RKO (cell line): ENCODE measurements at places on chromosomes 4 and X.
A peak's percentile ranks its signal among the peaks of the same experiment; 100 is the strongest.

DNA sequence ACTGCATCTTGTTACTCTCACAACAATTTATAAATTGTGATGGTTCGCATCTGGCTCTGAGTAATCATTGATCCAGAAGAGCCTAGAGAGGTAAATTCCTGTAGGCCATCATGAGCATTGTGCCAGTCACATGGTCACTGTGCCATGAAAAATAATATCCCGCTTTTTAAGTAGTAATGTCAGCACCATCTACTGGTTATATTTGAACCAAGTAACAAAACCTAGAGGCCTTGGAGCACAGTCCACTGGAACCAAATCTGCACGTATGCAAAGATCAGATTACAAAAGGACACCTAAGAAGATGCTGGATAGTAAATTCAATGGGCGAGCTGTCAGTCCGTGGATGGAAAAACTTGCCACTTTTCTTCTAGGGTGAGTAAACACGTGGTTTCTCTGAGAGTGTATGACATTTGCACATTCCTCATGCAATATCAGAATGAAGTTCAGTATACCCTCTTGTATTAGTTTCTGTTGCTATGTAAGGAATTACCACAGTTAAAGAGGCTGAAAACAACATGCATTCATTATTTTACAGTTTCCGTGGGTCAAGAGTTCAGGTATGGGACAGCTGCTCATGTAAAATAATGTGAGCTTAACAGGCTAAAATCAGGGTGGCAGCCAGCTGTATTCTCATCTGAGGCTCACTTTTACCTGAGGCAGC lies 26.8 kb downstream of the FAM114A1 start:
- DNase-seq = no peak

- peak; percentile 58 for DNase-seq
Observed at GRCh38 chrX:39260965-39261364, 459.7 kb downstream of the MID1IP1 start.

DNA sequence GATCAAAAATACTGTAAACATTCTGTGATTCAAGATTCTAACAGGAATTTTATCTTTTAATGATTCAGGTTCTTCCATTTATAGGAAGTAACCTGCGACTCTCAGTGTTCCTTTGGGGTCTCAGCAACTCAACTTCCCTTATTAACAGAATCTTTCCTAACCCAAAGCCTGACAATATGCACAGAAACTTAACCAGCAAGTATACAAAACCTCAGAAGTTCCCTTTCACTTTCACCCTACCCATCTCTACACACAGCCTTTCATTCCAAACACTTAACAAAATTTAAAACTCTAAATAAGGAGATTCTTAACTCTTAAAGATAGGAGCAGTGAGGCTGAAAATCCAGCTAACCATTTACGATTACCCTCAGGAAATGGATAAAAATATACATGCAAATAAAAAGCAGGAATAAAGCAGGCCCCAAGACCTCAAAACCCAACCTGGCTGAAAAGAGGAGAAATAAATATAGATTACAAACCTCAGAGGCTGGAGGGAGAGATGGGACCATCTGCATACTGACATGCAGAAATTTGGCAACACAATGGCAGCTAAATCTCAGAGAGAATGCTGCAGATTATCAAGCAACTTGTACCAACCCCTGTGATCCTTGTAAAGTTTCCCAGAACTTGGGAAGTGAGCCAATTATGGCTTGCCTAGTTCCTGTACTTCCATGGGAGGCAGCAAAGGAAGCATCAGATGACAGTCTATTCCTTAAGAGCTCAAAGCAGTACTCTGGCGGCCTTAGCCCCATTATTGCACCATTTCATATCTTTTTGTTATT lies 101.0 kb downstream of the ATP11C start:
- DNase-seq = no peak

GRCh38 chrX:67720344-67720743 lies 176.5 kb downstream of the AR start:
- no peak for DNase-seq

DNA sequence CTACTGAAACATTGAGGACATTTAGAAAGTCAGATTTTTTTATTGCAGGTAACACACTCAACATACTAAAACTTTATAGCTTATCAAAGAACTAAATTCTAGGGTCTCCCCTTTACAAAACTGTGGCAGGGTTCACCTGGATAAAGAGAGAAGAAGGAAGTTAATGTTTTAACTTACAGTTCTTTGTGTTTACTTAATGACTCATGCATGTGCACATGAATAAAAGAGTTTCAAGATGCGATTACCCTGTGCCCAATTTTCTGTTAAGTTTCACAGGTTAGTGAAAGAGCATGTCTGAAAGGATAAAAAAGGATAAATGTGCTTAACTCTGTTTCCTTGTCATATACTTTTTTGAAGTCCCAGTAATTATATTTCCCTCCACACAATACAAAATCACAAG lies 16.8 kb downstream of the DCAF8L1 start:
- no peak for DNase-seq

GRCh38 chr4:51995647-51996220 lies 24.4 kb downstream of the LRRC66 start:
- DNase-seq = no peak

- peak; percentile 15 for DNase-seq
Observed at GRCh38 chr4:118351851-118352827, 664 bp downstream of the PRSS12 start.

GRCh38 chr4:54719378-54719777 lies 61.6 kb downstream of the KIT start:
- DNase-seq = no peak

DNA sequence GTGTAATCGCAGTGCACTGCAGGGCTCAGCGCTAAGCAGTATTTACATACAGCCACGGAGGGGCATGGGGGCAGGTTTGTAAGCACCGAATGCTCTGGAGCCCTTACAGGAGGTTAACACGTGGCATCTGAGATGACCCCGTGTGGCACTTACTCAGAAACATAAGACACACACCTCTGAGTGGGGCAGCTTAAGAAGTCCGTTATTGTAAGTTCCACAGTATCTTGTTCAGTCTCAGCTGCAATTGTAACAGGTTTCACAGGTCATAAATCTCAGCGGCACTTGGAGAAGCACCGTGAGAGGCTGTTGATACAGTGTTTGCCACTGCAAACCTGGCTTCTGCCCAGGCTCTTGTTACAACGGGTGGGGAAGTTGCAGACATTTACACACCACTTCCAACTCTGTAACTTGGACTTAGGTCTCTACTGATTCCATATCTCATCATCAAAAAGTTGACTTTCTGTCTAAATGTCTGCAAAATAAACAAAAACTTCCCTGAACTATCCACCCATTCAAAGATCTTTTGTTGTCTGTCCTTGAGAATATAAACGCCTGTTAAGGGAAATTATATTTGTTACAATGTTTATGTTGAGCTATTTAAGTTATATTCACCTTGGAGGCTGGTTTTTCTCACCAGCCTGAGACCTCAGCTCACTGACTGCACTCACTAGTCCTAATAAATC lies 10.3 kb downstream of the CPLX1 start:
- DNase-seq = no peak

DNA sequence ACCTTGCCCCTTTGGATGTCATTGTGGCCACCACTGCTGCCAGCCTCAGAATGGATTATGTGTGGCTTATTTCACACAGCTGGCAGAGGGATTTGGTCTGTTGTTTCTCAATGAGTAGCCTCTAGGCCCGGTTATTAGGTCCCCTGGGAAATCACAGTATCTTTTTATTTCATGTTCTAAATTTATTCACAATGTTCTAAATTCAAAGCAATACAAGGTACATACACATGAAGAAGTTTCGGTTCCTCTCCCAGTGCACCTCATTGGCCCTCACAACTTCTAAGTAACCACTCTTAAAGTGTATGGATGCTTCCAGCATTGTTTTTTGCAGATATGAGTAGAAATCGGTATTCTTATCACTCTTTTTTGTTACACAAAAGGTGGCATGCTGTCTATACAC lies 262.7 kb downstream of the RCHY1 start:
- DNase-seq = no peak

GRCh38 chr4:158818560-158819140 lies 49.8 kb downstream of the FNIP2 start:
- no peak for DNase-seq

GRCh38 chrX:25013632-25014365 lies 2.0 kb downstream of the ARX start:
- DNase-seq = peak; percentile 20

DNA sequence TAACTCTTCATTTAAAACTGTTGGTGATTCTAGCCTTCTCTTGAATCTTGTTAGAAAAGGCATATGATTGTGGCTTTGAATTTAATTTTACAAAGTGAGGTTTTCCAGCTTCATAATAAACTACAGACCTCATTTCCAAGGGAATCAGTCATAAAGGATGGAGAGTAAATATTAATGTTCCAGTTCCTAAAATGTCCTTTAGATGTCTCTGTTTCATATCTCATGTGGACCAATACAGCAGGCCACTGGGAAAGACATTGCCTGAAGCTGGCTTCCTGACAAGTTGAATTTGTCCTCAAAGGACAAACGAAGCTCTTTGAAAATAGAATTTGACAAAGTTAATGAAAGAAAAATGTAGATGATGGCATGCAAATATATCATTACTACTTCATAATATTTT lies 125.4 kb downstream of the ZNF330 start:
- DNase-seq = peak; percentile 64

GRCh38 chrX:67749536-67749935 lies 205.7 kb downstream of the AR start:
- no peak for DNase-seq

- no peak for DNase-seq
Observed at GRCh38 chrX:40406330-40406859, 174.4 kb upstream of the ATP6AP2 start.

GRCh38 chr4:164526933-164527583 lies 226.9 kb upstream of the SMIM31 start:
- DNase-seq = no peak

DNA sequence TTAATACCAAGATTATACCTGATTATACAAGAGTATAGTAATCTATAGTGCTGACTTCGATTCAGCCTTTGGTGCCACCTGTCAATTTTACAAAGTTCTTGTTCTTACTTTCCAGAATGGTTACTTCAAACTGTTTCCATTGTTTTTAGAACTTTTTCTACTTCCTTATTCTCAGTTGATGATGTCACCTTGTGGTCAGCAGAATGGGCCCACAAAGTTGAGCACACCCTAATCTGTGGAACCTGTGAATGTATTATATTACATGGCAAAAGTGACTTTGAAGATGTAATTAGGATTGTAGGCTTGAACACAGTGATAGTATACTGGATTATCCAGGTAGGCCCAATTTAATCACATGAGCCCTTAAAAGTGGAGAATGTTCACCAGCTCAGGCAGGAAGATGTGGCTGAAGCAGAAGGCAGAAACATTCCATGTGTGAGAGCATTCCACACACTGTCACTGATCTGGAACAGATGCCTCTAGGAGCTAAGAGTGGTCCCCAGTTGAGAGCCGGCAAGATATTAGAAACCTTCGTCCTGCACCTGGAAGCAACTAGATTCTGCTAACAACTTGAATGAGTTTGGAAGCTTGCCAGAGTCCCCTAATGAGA lies 6.3 kb upstream of the SGMS2 start:
- DNase-seq = no peak

DNA sequence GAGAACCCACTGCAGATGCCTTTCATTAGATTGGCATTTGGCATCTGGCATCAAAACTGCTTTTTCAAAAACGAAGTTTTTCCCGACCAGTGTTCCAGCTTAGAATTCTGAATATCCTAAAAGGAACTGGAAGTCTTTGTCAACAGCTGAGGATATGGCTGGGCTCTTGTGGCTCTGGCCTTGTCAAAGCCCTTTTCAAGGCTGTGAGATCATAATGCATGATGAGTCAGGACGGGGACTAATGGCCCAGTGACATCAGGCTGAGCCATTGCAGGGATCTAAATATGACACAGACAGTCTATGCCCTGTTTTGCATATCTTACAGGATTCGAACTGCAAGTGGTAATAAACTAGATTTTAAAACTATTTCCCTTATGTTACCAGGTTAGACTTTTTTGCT lies 306.4 kb downstream of the PTTG2 start:
- DNase-seq = peak; percentile 88

DNA sequence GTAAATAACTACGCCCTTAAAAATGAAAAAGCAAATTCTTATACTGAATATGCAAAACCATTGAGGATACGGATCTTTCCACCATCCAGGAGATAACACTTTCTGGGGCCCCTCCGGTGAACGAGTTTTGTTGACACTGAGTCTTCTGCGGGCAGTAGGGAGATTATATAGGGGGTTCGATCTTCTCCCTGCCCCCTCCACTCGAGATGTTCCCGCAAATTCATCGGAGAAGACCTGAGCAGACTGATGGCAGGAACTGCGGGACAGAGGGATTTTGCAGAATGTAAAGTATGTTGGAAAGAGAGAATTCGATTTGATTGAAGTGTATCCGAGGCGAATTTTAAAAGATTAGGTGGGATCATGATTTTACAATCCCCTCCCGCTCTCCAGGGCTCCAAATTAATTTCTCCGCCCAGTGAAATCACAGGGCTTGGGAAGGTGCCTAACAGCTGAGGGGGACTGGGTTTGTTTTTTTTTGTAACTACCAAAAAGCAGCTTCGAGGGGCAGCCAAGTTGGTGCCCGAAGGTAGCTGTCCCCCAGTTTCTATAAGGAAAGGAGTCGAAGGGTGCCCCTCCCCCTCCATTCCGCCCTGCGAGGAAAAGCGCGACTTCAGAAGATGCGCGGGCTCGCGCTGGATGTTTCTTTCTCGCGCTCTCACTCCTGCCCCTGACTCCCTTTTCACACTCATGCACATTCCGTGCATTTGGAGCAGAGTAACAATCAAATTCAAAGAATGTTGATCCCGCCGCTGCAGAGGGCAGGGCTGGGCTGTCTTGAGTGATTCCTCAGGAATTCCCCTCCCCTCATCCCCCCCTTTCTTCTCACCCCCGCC lies 1.2 kb downstream of the TMEM255A start:
- DNase-seq = no peak

GRCh38 chrX:46463682-46464081 lies 81.5 kb downstream of the ZNF674 start:
- no peak for DNase-seq

DNA sequence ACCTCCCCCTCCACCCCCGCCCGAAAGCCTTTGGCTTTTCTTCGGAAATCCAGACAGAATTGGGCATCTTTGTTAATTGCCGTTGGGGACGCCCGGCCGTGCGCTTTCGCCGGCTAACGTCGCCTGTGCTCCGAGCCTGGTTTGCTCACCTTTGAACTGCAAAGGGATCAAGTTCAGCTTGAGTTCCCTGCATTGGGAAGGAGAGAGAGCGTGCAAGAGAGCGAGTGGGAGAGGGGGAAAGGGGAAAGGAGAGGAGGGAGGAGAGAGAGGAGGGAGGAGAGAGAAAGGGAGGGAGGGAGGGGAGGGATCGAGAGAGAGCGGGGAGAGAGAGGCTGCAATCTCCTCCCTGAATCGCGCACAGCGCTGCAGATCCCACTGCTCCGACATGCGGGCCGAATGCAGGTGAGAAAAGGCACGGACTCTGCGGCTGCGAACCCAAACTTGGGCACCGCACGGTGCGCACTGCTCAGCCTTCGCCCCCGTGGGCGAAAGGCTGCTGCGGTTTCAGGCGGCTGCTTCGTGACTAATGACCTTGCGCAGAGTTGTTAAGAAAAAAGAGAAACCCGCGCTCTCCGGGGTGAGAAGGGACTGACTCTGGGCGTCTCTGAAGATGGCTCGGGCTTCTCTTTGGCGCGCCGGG lies at the start of gene PCDH7:
Gene PCDH7, plus strand, starts transcription at position 349 of the 640 bp plus-strand sequence. CDS start 1,054 bp downstream, outside the sequence.
- no peak for DNase-seq
